ENCODE measurements at places on chromosomes 13 and 19. TPM values are rescaled to one million over a fixed set of nuclear protein-coding genes. Genes with fewer than 3 reads are reported as not detected.

DNA sequence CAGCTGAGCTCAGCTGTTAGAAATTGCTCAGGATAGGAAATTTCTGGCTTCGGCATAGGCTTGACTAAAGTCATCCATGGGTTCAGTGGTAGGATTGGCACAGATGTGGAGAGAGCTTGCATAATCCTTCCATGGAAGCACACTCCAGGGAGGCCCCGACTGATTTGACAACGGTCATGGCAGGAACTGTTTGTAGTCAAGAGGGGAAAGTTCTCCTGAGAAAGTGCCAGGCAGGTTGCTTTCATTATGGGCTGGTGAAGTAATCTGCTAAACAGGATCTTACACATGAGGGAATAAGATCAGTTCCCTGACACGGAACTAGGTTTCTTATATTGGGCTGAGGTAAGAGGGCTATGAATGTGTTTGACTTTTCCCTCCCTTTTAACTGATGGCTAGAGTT, 120.1 kb downstream of the RGCC start:
- no peak for DNase-seq

DNA sequence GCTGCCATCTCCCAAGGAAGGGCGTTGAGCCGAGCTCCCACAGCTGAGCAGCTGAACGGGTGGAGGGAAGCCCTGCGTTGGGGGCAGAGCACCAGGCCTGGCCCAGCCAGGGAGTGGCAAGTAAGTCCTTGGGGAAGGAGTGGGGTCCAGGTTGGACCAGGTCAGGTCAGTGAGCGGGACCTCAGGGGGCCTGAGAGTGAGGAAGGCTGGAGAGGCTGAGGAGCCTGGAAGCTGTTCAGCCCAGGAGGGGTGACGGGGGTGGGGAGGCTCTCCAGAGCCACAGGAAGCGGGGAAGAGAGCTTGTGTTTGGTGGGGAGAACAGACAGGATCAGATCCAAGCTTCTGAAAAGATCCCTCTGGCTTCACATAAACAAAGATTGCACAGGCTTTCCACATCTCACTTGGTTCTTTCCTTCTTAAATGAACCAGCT, 55.4 kb upstream of the ATP12A start:
- DNase-seq = no peak

GRCh38 chr19:3162418-3163229, 15.9 kb upstream of the S1PR4 start:
- DNase-seq = no peak

LGALS14 gene
- total RNA-seq = not detected

PDX1 gene
- total RNA-seq = not detected

PEAK3 gene
- total RNA-seq = not detected

All from mammary epithelial cell (primary cell).